ENCODE measurements at places on chromosomes 7 and 10.

GRCh38 chr10:76882245-76882644, 755.4 kb downstream of the KCNMA1 start:
- no peak for DNase-seq

GRCh38 chr7:64313740-64314491, at the start of gene ZNF736:
ZNF736 (plus strand) TSS chr7:64313961; CDS start chr7:64314151, 190 bp downstream.
- DNase-seq: peak; percentile 96

DNA sequence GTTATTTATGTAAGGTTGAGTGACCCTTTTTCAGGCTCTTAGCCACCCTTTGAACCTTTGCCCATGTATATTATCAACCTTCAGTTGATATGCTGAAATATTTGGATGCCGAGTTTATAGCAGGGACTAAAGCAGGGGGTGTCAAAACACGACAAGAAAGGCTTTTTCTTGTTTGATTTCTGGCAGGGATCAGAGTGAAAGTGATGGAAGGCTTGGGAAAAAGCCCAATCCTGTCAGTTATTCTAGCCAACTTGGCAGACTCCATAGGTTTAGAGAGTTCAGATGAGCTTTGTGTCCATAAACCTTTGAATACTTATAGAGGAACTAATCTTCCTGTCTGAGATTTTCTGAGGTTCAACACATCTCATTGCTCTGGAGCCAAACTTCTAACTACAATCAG, 47.5 kb downstream of the INHBA start:
- DNase-seq: no peak

DNA sequence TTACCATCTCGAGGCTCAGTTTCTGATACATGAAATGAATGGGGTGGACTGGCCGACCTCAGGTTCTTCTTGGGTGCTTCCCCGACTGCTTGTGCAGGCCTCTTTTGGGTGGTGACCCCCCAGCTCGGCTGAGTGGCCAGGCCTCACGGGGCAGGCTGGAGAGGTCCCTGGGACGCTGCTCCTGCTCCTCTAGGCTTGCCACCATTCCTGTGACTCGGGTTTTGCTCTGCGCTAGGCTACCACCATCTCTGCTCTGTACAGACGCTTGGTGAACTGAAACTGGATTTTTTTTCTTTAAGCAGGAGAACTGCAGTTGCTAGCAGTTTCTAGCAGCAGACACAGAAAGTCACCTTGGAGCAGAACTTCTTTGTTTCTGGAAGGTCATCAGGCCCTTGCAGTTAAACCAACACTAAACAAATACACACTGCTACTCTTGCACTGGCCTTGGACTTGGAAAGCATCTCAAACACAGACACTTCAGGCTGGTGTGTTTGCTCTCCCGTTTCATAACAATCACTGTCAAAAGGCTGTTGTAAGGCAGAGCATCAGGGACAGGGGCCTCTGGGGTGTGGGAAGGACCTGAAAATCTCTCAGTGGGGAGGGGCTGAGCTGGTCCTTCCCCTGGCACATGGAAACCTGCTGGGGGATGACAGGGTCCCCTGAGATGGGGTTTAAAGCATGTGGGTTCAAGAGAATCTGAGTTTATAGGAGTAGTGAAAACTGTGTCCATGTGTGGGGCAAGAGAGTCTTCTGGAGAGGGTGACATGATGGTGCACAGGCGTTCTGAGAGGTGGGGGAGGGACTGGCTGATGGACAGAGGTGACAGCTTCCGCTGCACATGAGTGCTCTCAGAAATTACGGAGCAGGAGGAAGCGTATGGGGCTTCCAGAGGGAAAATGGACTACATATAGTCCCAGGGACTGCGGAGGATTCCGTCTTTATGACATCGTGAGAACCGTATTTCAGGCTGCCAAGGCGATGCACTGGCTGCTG, 35.0 kb upstream of the GIMAP8 start:
- DNase-seq: peak; percentile 5

- no peak for DNase-seq
Measured at GRCh38 chr10:30587522-30588031, 42.0 kb downstream of the LYZL2 start.

- no peak for DNase-seq
Measured at GRCh38 chr7:24871770-24872169, 108.2 kb downstream of the OSBPL3 start.

DNA sequence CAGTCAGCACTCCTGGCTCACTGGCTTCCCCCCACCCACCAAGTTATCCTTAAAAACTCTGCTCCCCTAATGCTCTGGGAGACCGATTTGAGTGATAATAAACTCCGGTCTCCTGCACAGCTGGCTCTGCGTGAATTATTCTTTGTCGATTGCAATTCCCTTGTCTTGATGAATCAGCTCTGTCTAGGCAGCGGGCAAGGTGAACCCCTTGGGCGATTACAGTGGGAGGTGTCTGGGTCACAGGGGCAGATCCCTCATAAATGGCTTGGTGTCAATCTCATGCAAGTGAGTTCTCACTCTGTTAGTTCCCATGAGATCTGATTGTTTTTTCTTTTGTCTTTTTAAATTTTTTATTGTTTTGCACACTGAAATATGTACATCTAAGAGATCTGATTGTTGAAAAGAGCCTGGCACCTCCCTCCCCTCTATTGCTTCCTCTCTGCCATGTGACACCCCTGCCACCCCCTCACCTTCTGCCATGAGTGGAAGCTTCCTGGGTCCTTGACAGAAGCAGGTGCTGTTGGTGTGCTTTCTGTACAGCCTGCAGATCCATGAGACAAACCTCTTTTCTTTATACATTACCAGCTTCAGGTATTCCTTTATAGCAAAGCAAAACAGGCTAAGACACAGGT, 20.5 kb downstream of the OTUD1 start:
- no peak for DNase-seq

DNA sequence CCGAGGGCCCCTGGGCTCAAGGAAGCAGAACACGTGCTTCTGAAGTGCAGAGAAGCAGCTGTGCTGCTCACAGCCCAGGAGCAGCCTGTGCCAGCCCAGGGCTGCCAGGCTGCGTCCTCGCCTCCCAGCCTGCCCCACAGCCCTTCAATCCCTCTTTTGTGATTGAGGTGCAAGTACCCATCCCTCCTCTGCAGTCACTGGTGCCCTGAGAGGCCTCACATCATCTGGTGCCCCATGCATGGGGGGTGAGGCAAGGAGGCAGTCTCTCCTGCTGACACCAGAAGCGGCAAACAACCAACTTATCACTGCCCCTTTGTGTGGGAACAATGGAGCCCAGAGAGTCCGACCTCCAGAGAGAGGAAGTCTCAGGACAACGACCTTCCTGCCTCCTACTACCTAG, 49.8 kb upstream of the FGFR2 start:
- DNase-seq: no peak

- DNase-seq: peak; percentile 70
Measured at GRCh38 chr10:44293842-44294241, 91.1 kb downstream of the CXCL12 start.

DNA sequence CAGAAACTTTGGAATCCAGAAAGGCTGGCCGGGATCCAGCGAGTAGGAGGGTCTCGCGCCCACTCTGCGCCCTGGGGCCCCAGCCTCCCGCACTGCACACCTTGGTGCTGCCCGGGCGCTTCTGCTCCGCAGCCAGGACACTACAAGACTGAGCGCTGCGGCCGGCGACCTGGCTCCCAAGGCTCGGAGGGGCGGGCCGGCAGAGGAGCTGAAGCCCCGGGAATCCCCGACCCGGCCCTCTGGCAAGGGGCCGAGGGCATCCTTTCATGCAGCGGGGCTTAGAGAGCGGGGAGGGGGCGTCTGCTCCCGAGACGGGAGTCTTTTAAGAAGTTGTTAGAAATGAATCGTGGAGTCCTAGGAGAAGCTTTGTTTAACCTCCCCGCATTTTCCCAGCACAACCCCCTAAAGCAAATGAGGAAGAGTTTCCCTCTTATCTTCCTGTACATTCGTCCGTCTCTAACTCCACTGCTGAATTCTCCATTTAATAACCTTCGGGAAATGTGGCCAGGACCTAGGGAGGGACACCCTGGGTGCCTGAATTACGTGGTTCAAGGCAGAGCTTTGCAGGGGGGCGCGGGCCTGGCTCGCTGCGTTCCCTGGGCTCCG, 1.1 kb downstream of the VWC2 start:
- no peak for DNase-seq

- DNase-seq: no peak
Measured at GRCh38 chr7:136290351-136290750, 313.2 kb upstream of the MTPN start.

DNA sequence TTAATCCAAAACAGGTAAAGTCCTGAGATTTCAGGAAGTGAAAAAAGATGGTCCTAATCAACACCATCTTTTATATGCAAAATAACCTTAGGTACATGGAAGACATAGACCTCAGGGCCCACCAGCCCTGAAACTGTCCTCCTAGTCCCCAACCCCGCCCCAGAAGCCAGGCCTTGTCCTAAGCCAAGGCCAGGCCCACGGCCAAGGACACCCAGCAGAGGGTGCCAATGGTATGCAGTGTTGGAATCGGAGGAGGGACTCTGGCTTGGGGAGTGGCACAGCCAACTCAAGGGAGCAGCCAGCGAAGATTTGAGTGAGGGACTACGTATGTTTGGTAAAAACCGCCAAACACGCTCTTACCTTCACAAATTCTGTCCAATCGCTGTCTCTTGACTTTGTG, 96.7 kb downstream of the ZRANB1 start:
- no peak for DNase-seq

DNA sequence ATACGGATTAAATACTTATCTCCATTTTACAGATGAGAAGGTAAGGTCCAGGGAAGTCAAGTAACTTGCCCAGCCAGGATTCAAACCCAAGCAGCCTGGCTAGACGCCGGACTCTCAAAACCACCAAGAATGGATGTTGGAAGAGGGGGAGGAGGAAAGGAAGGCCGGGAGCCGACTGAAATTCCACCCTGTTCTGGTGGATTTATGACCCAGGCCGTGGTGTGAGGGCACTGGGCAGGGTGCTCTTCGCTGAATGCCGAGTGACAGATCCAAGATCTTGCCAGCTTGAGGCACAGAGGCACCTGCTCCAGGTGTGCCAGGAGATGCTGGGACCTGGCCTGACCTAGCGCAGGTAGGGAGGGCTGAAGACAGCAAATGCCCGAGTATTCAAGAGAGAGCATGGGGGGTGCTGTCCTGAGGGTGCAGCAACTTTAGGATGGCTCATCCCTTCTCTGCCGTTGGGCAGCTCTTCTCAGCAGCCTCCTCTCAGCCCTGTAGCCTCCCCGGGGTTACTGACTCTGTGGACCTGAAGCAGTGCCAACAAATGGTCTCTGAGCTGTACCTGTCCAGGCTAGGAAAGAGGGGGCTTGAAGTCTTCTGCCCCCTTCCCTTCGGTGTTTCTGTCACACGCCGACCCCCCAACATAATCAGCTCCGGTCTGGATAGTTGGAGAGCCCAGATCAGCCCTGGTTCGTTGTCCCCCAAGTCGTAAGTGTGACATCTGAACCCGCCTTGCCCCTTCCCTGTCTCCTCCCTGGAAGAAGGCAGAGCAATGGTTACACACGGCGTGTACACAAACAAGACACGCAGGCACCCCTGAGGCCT, 713 bp downstream of the LOXL4 start:
- peak; percentile 65 for DNase-seq

- no peak for DNase-seq
Measured at GRCh38 chr10:117425974-117426566, 50.8 kb upstream of the PDZD8 start.

DNA sequence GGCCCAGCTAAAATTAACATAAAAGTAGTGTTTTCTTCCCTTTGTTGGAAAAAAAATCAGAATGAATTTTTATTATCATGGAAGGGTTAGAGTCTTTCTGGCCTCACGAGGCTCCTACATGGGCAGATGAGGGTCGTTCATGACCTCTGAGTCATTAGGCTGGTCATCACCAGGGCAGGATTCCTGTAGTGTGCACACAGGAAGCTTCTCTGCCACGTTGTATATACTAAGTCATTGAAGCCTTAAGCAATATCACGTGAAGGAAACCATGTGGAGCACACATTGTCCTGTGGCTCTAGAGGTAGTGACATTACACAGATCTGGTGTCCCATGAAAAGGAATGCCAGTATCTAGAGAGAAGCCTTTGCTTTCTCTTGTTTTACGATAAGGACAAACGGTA, 84.7 kb upstream of the C1QL3 start:
- no peak for DNase-seq

GRCh38 chr7:134875867-134876266, 96.4 kb downstream of the CALD1 start:
- peak; percentile 37 for DNase-seq

DNA sequence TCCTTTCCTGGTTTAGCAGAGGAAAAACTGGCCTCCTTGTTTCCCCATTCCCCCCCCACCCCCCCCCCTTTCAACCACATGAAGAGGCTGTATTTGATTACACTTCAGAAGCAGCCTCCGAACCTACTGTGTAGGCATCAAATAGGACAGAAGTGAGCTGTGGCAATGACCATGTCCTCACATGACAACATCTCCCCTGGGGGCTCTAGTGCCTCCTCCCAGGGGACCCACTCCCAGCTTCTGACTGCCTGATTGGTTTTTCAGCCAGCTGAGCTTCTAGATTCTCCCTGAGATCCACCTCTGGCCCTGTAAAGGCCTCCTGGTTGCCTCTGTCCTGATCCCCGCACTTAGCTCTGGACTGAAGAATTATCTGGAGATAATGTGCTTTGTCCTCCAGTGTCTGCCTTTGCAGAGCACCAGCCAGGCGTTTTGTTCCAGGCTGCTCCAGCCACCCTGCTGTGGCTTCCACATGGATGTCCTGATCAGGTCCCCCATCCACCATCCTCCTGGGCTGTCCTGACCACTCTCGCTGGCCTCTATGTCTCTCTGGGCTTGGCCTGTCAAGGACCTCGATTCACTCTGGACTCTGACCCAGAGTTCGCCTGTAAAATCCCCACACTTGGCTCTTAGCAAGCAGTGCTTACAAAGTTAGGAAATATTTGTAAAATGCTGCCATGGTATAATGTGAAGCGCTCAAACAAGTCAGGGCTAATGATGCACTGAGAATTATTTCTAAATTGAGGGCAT, 42.4 kb upstream of the TOMM7 start:
- DNase-seq: peak; percentile 27

DNA sequence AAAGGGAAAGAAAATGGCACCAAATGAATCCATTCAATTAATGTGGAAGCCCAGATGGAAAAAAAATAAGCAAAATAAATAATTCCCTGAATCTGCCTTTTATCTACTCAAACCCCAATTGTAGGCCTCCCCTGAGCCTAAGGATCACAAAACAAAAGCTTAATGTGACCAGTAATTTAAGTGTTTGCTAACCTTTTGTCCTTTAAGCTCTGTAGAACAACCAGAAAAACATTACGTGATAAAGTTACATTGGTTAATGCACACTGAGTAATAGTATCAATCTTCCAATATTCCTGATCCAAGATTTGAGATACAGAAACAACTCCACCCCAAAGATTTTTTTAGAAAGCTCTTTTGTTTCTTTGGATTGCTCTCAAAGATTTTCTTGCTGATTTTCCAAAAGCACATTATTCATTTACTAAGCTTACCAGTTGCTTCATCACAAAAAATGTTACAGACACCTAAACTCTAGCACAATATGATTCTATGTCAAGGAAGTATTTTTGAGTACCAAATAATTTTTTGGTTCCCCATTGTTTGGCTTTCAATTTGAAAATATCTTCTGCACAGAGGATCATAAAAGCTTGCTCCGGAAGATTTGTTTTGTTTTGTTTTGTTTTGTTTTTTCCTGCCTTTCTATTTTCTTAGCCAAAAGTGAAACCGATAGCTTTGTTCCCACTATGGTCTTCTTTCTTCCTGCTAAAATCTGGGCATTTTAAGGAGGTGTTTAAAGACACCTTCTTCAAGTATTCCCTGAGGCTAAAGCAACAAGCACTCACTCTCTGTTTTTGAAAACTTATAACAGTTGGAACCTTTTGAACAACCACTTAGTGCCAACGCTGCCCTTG, 54.2 kb downstream of the TRIL start:
- no peak for DNase-seq

GRCh38 chr7:47814905-47815613, 133.2 kb downstream of the PKD1L1 start:
- DNase-seq: no peak

GRCh38 chr7:42340436-42340835, 103.4 kb upstream of the GLI3 start:
- DNase-seq: no peak

- no peak for DNase-seq
Measured at GRCh38 chr10:109277456-109277855, 645.9 kb downstream of the XPNPEP1 start.
